Naive thymus-derived CD4-positive, alpha-beta T cell (primary cell): ENCODE measurements at places on chromosomes 11 and 22.

- DNase-seq = no peak
These were observed 22.1 kb upstream of the LMO1 start for GRCh38 chr11:8285796-8286195.

- DNase-seq = no peak
These were observed 6.8 kb upstream of the GALNT18 start for GRCh38 chr11:11628651-11629050.

GRCh38 chr22:38456272-38456835 lies 1.4 kb upstream of the KCNJ4 start:
- DNase-seq = no peak

GRCh38 chr22:30503551-30503950 lies 1.9 kb downstream of the SEC14L4 start:
- DNase-seq = no peak

- DNase-seq = peak; percentile 72
These were observed 52.5 kb downstream of the TPCN2 start for GRCh38 chr11:69101115-69101791.

- no peak for DNase-seq
These were observed 10.4 kb upstream of the TMPRSS6 start for GRCh38 chr22:37119872-37120271.

DNA sequence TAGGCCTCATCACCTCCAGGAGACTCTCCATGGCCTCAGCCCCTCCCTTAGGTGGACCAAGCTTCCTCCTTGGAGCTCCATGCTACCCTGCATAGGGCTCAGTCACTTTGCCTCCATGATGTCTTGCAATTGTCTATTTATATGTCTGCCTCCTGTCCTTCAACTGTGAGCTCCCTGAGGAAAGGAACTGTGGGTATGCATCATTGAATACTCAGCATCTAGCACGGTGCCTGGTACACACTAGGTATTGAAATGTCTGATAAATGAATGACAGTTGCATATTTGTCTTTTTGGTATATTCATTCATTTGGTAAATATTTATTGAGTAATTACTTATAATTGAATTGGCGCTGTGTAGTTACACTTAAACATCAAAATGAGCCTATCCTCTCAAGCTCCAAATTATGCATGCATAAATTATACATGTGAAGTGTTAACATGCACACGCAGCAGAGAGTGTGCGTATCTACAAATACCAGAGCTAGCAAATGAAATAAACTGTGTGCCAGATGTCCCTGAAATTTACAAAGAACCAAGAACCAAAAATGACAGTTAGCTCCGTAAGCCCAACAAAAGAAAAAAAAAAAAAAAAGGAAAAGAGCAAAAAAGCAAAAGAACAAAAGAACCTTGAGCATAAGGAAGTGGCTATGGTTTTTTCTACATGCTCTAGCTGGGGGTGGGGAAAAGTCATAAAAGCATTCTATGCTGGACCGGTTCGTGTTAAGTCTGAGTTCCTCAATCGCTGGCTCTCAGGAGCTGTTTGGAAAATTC lies 25.2 kb downstream of the GRAP2 start:
- peak; percentile 72 for DNase-seq

DNA sequence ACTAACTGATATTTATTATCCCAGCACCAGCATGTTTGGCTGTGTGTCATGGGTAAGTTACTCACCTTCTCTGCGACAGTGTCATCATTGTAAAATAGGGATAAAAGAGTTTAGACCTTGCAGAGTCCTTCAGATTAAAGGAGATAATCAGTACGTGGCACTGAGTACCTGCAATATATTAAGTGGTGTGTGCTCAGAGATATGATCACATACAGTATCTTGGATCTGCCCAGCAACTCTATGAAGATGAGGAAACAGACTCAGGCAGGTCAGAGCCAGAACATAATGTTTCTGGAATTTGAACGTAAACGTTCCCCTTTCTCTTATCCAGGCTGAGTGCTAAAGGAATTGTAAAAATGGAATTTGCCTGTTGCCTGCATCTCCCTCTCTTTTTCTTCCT lies 46.9 kb upstream of the ELF5 start:
- no peak for DNase-seq

GRCh38 chr11:10743354-10744000 lies 7.6 kb upstream of the CTR9 start:
- peak; percentile 22 for DNase-seq

DNA sequence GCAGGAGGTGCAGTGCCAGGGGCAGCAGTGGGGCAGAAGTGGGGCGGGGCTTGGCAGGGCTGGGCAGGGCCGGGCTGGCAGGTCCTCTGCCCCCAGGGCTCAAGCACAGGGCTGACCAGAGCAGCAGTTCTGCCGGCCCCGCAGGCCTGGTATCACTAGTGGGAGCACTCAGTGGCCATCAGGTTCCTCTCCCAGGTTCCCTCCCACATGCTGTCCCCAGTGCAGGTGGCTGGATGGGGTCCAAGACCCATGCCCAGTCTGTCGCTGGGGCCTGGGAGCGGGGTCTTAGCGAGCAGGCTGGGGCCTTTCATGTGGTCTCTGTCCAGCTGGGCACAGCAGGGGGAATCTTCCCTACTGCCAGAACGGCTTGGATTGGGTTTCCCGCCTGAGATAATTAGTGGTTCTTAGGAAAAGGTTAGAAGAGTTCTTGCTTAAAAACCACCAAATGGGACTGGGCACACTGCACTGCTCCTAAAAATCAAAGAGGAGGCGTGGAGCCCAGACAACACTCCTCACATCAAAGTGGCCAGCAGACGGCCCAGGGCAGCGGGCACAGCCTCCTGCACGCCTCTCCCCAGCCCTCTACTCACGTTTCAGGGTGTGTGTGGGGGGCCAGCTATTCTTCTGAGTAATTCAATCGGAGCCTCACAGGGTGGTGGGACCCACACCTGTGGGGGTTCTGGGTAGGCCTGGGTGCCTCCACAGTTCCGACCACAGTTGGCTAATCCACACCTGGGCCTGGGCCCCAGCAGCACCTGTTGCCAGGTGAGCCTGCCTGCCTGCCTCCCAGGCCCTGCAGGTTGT lies 45.6 kb downstream of the TPCN2 start:
- DNase-seq = no peak

- no peak for DNase-seq
These were observed 810.0 kb downstream of the BRD1 start for GRCh38 chr22:49017482-49018329.

DNA sequence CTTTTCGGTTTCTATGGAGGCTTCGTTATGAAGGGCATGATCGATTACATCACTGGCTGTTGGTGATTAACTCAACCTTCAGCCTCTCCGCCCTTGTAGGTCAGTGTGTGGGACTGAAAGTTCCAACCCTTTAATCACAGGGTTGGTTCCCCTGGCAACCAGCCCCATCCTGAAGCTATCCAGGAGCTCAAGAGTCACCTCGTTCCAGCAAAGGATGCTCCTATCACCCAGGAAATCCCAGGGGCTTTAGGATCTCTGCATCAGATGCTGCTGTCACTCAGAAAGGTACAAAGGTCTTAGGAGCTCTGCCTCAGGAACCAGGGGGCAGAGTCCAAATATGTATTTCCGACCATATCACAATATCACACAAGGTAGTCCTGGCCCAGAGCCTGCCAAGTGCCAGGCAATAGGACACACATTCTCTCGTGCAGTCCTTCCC lies 123.5 kb upstream of the PARVA start:
- no peak for DNase-seq

DNA sequence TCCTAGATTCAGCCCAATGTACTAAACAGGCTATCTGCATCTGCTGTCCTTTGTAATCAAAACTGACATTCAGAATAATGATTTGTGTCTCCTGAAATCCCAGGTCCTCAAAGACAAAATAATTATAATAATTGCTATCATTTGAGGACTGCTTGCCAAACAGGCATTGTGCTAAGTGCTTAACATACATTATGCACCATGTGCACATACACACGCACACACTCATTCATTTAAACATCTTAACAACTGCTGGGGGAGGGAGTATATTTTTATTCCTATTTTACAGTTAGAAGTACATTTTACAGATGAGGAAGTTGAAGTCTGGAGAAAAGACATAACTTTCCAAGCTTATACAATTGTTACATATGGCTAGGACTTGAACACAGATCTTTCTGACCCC lies 308.0 kb upstream of the ZC3H12C start:
- no peak for DNase-seq

- DNase-seq = no peak
These were observed 310.1 kb downstream of the CADM1 start for GRCh38 chr11:115193914-115194801.

DNA sequence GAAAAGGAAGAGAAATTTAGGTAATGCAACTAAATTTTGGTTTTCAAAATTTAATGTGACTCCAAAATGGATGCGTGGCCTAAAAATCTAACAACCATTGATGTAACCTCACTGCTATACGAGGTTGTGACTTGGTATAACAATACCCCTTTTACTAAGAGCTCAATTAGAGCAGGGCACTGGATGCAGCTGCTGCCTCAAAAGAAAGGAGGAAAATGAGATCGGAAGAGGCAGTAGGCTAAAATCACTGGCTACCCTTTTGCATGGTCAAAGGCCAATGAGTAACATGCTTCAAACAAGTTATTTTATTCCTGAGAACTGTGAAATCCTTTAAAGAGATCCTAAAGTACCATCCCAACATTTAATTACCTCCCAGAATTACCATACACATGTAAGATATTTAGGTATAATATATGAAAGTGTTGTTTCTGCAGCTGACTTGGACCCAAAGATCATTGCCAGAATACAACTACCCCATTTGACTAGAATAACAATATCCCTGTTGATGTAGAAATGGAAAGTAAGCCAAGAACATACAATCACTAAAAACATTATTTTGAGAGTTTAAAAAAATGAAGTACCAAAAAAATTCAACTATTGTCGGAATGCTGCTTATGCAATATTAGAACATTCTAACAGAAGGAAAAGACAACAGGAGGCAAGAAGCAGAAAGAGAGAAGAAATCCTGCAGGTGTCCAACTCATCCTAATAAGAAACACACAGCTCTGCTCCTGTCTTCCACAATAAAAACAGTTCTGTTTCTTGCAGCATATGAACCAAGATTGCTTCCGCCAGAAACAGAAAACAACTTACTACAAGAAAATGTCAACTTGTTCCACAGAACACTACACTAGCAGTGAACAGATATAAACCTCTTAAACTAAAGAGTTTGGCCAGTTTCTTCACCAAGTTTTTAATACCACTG lies 15.0 kb downstream of the SIK3 start:
- DNase-seq = no peak

GRCh38 chr11:2836315-2837095 lies 49.1 kb downstream of the CDKN1C start:
- DNase-seq = no peak

DNA sequence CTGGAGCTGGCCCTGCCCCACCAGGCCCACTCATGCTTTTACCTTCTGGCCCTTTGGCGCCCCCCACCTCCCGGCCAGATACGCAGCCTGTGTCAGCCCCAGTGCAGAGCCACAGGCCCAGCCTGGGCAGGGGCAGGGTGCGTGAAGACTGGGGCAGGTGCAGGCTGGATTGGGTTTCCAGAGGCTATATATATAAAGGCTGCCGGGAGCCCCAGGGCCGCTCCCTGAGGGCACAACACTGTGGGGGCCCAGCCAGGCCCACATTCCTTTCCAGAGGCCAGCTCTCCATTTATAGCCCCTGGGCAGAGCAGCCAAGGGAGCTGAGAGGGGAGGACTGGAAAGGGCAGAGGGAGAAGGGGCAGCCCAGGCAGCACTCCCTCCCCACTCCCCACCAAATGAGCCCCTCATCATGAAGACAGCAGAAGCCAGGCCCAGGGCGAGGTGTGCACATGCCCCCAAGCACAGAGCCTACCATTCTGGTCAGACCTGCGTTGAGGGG lies 5.0 kb upstream of the MYOD1 start:
- no peak for DNase-seq

DNA sequence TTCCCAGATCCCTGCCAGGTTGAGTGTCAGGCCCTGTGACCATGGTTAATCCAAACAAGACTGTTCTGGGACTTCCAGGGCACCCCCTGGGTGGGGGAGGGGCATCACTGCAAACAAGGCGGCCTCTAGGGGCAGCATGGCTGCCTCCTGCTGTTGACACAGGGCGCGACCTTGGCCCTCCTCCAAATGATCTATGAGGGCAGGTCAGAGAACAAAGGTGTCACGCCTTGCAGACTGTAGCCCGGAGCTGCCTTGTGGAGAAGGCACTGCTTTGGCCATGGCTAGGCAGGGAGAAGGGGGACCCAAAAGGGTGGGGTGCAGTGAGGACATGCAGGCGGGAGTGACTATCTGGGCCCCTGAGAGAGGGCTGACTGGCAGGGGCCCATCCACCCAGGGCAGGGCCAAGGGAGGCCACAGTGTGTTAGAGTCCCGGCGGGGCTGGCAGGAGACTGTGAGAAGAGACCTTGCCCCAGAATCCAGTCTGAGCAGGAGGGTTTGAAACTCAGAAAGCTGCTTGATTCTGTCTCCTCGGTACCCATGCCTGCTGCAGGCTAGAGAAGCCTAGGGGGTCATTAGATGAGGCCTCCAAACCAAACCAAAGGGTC lies 35.6 kb downstream of the KCNC1 start:
- no peak for DNase-seq

DNA sequence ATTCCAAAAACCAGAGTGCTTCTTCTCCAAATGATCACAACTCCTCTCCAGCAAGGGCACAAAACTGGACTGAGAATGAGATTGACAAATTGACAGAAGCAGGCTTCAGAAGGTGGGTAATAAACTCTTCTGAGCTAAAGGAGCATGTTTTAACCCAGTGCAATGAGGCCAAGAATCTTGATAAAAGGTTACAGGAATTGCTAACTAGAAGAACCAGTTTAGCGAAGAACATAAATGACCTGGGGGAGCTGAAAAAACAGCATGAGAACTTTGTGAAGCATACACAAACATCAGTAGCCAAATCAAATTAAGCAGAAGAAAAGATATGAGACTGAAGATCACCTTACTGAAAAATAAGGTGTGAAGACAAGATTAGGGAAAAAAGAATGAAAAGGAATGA lies 15.5 kb downstream of the OR52M1 start:
- DNase-seq = no peak

DNA sequence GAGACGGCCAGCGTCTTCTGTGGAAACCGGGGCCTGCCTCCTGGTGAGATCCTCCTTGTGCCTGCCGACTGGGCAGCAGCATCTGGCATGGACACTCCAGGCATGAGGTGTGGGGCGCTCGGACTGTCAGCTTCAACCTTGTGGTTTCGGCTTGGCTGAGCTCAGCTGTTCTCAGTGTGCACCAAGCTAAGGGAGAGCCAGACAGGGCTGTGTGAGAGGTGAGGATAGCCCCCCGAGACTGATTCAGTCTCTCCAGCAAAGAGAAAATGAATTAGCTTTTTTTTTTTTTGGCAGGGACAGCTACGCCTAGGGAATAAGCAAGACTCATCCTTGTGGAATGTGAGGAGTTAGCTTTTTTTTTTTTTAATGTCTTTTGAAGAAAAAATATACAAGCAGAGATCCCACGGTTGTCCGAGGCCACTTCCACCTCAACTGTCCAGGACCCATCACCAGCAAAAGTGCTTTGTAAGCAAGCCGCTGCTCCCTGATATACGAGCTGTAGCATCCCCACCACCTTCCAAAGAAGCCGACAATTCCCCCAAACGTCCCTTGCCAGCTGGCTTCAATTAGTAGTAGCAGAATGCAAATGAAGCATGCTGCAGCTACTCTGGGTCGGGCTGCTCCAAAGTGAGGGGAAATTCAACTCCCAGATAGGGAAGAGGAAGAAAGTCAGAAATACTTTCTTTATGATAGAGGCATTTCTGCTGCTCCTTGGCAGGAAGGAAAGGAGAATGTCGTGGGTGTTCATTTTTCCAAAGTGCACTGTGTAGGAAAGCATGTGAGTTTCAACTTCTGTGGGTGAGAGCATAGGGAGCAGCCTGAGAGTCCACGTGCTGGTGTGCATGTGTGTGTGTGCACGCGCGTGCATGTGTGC lies 9.7 kb upstream of the THY1 start:
- DNase-seq = no peak

GRCh38 chr11:7830740-7831139 lies 34.0 kb upstream of the OR5P2 start:
- no peak for DNase-seq
